ENCODE measurements at places on chromosomes 5 and 9.

- no peak for DNase-seq
Measured at GRCh38 chr9:113837334-113837733, 38.8 kb upstream of the ZNF618 start.

GRCh38 chr9:119179701-119180100 is 189.5 kb downstream of the BRINP1 start:
- DNase-seq: no peak

GRCh38 chr9:125460883-125461635 is 199.4 kb downstream of the GAPVD1 start:
- DNase-seq: peak; percentile 8

- DNase-seq: peak; percentile 89
Measured at GRCh38 chr5:17118631-17119030, 98.8 kb upstream of the BASP1 start.

DNA sequence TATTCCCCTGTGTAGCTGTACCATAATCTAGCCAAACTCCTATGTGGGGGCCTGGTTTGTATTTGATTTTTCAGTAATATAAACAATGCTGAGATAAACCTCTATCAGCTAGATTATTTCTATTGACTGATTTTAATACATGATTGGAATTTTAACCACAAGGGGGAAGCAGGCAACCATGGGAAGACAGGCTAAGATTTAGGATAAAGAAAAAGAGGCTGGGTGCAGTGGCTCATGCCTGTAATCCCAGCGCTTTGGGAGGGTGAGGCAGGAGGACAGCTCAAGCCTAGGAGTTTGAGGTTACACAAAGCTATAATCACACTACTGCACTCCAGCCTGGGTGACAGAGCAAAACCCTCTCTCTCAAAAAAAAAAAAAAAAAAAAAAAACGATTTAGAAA is 18.1 kb upstream of the GPX3 start:
- DNase-seq: no peak

GRCh38 chr5:169732841-169733240 is 95.8 kb downstream of the DOCK2 start:
- no peak for DNase-seq

GRCh38 chr5:120769312-120769872 is 305.3 kb downstream of the PRR16 start:
- DNase-seq: no peak

GRCh38 chr9:91711755-91712601 is 238.1 kb downstream of the ROR2 start:
- DNase-seq: no peak

- DNase-seq: no peak
Measured at GRCh38 chr9:98823666-98824334, 16.3 kb downstream of the GALNT12 start.

All from Caki2 (cell line).